Activated CD4-positive, alpha-beta T cell treated with anti-CD3 and anti-CD28 coated beads for 36 hours (primary cell): ENCODE measurements at places on chromosomes 3 and 15. TPM values are rescaled to one million over a fixed set of nuclear protein-coding genes. Genes with fewer than 3 reads are reported as not detected.

GRCh38 chr3:23865595-23866396 is 51.0 kb downstream of the NKIRAS1 start:
- no peak for DNase-seq
- peaks cover 40% of the 10 kb centered on the region for H3K4me1 ChIP-seq
- H3K36me3 ChIP-seq = peaks cover 7% of the 10 kb centered on the region
- no peaks in the 10 kb centered on the region for H3K27me3 ChIP-seq
- H3K27ac ChIP-seq = no peak overlapping the region

DNA sequence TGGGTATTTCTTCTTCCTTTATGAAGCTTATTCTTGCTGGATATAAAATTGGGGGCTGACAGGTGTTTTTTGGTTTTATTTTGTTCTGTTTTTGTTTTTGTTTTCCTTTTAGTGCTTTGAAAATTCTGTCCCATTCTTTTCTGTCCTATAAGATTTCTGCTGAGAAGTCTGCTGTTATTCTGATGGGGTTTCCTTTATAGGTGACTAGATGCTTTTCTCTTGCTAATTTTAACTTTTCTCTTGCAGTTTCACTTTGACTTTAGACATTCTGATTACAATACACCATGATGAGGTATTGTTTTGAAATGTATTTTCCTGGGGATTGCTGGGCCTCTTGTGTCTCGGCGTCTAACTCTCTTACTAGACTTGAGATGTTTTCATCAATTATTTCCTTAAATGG is 22.8 kb downstream of the TTC14 start:
- no peak for DNase-seq
- H3K27me3 ChIP-seq = no peaks in the 10 kb centered on the region
- peaks cover 56% of the 10 kb centered on the region for H3K36me3 ChIP-seq

- no peaks in the 10 kb centered on the region for H3K27me3 ChIP-seq
- peaks cover 16% of the 10 kb centered on the region for H3K36me3 ChIP-seq
- DNase-seq = peak; percentile 80
Measured at GRCh38 chr15:52677593-52678467, 1.4 kb downstream of the ATOSA start.

DNA sequence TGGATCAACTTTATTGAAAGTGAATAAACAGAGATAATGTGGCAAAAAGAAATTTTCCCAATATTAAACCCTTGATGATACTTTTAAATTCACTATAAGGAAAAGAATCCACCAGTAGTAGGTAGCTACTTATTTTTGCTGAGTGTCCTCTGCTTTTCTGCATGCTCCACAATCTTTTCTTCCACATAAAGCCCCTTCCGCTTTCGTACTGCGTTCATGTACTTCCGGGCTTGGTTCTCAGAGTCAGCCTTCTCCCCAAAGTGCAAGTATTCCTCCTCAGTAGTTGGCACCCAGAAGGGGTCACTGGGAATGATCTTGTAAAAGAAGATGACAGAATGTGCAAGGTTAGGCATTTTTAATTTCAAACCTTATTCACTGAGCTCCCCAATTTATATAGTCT is 84.4 kb upstream of the MEX3B start:
- no peak overlapping the region for H3K4me3 ChIP-seq
- peaks cover 26% of the 10 kb centered on the region for H3K36me3 ChIP-seq
- no peaks in the 10 kb centered on the region for H3K27me3 ChIP-seq
- no peak for DNase-seq

DNA sequence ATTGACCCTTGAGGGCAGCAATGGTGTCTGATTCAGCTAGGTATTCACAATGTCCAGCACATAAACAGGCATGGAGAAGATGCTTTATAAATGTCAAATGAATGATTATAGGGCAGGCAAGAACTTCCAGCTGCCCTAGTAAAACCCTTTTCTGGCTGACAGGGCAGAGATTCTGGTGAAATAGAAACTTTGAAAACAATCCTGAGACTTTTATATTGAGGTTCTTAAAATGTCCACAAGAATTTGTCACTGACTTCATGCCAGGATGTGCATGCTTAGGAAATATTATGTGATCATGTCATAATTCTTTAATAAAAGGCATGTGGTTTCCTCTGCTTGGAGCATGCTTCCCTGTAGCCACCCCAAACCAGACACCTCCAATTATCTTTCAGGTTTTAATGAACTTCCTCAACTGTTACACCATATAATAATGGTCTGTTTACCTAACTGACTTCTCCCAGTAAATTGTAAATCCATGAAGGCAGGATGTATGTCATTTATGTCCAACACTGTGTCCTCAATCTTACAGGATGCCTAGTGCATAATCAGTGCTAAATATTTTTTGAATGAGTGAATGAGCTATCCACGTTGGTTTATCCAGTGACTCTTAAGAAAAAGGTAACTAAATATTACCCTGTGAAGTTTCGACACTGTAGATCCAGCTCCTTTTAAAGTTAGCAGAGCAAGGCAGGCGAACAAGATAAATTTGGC is 43.4 kb upstream of the CLRN1 start:
- no peak overlapping the region for H3K27ac ChIP-seq
- H3K4me1 ChIP-seq = no peaks in the 10 kb centered on the region

- DNase-seq = no peak
- no peak overlapping the region for H3K27ac ChIP-seq
- peaks cover 9% of the 10 kb centered on the region for H3K27me3 ChIP-seq
- H3K4me1 ChIP-seq = no peaks in the 10 kb centered on the region
Measured at GRCh38 chr3:61597906-61598305, 36.5 kb downstream of the PTPRG start.

DNA sequence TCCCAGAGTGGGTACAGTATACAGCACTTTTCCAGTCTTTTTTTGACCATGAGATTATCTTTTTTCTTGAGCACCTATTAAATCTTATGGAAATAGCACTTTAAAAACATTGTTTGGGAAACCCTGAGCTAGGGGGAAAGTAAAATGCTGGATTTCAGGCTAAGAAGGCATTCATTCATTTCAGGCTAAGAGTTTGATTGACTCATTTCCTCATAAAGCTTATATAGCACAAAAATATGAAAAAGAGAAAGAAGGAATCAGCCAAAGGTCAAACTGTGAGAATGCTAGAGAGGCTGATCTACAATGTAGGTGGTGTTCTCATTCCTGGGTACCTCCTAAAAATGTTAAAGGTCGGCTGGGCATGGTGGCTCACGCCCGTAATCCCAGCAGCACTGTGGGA is 10.5 kb downstream of the TTC23 start:
- no peaks in the 10 kb centered on the region for H3K36me3 ChIP-seq
- no peak overlapping the region for H3K4me3 ChIP-seq
- no peak for DNase-seq
- H3K27me3 ChIP-seq = peaks cover 7% of the 10 kb centered on the region
- H3K4me1 ChIP-seq = peaks cover 4% of the 10 kb centered on the region
- H3K27ac ChIP-seq = no peak overlapping the region

- no peak overlapping the region for H3K27ac ChIP-seq
- no peaks in the 10 kb centered on the region for H3K27me3 ChIP-seq
- no peak for DNase-seq
- H3K36me3 ChIP-seq = no peaks in the 10 kb centered on the region
- no peak overlapping the region for H3K4me3 ChIP-seq
Measured at GRCh38 chr15:32682569-32682968, 35.2 kb upstream of the GREM1 start.

GRCh38 chr3:149462051-149462450 is 12.4 kb upstream of the TM4SF4 start:
- peaks cover 4% of the 10 kb centered on the region for H3K27me3 ChIP-seq
- DNase-seq = no peak
- H3K4me1 ChIP-seq = no peaks in the 10 kb centered on the region
- no peaks in the 10 kb centered on the region for H3K36me3 ChIP-seq
- no peak overlapping the region for H3K27ac ChIP-seq
- H3K4me3 ChIP-seq = no peak overlapping the region

P2RY13 gene
- total RNA-seq = not detected

PCCB gene
- 51.8 TPM for total RNA-seq

NUP210 gene
- 123 TPM for total RNA-seq

P2RY1 gene
- 1.1 TPM for total RNA-seq

ERICH6 gene
- 0.58 TPM for total RNA-seq
